Activated CD4-positive, alpha-beta memory T cell treated with anti-CD3 and anti-CD28 coated beads for 36 hours (primary cell): ENCODE measurements at places on chromosomes 2 and 18. TPM values are rescaled to one million over a fixed set of nuclear protein-coding genes. Genes with fewer than 3 reads are reported as not detected.
A peak's percentile ranks its signal among the peaks of the same experiment; 100 is the strongest.

KLHL41 gene
- total RNA-seq, result not detected

EFHD1 gene
- total RNA-seq, result 0.61 TPM

SERPINB4 gene
- total RNA-seq, result not detected

NEB gene
- 0.05 TPM for total RNA-seq

- peaks cover 17% of the 10 kb centered on the region for H3K36me3 ChIP-seq
- DNase-seq, result no peak
- no peaks in the 10 kb centered on the region for H3K27me3 ChIP-seq
- H3K27ac ChIP-seq, result no peak overlapping the region
Observed at GRCh38 chr2:44553456-44553855, 191.7 kb downstream of the CAMKMT start.

- no peak overlapping the region for H3K4me3 ChIP-seq
- no peaks in the 10 kb centered on the region for H3K36me3 ChIP-seq
- DNase-seq, result no peak
- H3K27me3 ChIP-seq, result peaks cover 2% of the 10 kb centered on the region
- H3K27ac ChIP-seq, result no peak overlapping the region
Observed at GRCh38 chr2:24176326-24176725, 1.5 kb downstream of the FAM228A start.

DNA sequence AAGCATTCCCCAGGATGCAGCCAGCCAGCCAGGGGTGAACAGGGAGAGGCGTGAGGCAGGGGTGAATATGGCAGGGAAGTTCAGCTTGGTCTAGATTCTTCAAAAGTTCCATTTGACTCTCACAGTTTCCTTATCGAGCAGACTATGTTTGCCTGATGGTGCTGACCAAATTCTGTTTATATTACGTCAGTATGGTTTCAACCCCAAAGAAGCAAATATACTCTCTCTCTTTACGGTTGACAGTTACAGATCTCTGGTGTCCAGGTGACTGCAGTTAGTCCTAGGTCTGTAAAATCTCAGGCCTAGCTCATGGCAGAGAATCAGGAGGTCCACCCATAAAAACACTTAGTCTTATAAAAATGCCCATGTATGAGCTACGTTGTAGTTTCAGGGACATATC is 38.3 kb upstream of the DNMT3A start:
- H3K4me1 ChIP-seq, result peaks cover 27% of the 10 kb centered on the region
- H3K27me3 ChIP-seq, result no peaks in the 10 kb centered on the region
- DNase-seq, result peak; percentile 8
- H3K4me3 ChIP-seq, result no peak overlapping the region
- peaks cover 12% of the 10 kb centered on the region for H3K36me3 ChIP-seq
- H3K27ac ChIP-seq, result no peak overlapping the region

DNA sequence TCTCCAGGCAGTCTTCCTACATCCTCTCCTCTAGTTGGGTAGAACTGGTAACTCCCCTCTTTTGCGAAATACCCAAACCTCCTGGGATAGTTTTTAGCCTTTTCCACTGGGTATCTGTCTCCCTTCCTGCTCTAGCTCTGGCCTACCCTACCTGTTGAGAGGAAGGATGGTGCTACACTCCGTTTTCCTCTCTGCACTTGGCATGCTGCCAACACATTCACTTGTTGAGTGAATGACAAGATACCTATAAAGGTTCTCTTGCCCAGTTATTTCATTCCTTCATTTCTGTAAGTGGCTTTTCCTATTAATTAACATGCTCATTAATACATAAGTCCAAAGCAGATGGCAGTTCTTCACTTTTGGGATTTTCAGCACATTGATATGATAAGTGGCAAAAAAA is 293.8 kb downstream of the CNTNAP5 start:
- H3K27ac ChIP-seq, result no peak overlapping the region
- DNase-seq, result no peak
- no peak overlapping the region for H3K4me3 ChIP-seq
- H3K27me3 ChIP-seq, result no peaks in the 10 kb centered on the region
- no peaks in the 10 kb centered on the region for H3K36me3 ChIP-seq
- no peaks in the 10 kb centered on the region for H3K4me1 ChIP-seq

GRCh38 chr2:201668402-201668910 is 25.2 kb upstream of the TMEM237 start:
- no peaks in the 10 kb centered on the region for H3K27me3 ChIP-seq
- no peaks in the 10 kb centered on the region for H3K4me1 ChIP-seq
- DNase-seq, result no peak
- H3K27ac ChIP-seq, result no peak overlapping the region
- H3K4me3 ChIP-seq, result no peak overlapping the region

DNA sequence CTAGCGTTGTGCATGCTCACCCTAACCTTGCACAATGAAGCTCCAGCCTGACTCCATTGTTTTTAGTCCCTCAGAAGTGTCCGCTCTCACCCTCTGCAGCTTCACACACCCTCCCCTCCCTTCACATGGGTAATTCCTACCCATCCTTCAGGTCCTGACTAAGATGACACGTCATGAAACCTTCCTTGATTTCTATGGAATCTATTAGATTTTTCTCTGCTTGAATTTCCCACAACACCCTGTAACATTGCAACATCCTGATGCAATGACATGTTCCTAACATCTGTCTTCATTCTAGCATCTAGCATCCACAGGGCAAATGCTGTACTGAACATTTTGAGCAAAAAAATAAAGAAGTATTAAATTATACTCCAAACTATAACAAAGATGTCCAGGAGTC is 77.0 kb upstream of the PID1 start:
- DNase-seq, result no peak
- H3K4me3 ChIP-seq, result no peak overlapping the region
- H3K36me3 ChIP-seq, result no peaks in the 10 kb centered on the region
- H3K4me1 ChIP-seq, result no peaks in the 10 kb centered on the region
- no peak overlapping the region for H3K27ac ChIP-seq

- peaks cover 13% of the 10 kb centered on the region for H3K27me3 ChIP-seq
- H3K27ac ChIP-seq, result no peak overlapping the region
- no peaks in the 10 kb centered on the region for H3K4me1 ChIP-seq
- DNase-seq, result no peak
- H3K36me3 ChIP-seq, result no peaks in the 10 kb centered on the region
Observed at GRCh38 chr2:38165698-38166097, 89.7 kb upstream of the CYP1B1 start.

DNA sequence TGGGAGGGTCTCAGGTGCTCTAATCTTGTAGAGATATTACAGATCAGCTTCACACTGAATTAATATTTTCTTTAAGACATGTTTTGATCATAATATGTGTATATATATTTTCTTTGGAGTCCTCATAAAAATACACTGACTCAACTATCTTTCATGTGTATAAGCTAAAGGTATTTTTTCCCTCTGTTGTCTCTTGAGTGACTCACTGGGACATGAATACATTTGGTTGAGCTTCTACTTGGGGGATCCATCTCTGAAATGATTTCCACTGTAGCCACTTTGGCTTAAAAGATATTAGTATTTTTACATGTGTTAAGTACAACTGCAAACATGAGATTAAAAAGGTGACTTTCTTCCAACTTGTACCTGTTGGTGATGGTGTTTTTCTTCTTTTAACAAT is 140.8 kb downstream of the TTN start:
- H3K4me1 ChIP-seq, result no peaks in the 10 kb centered on the region
- no peak for DNase-seq
- H3K27ac ChIP-seq, result no peak overlapping the region

- H3K4me3 ChIP-seq, result no peak overlapping the region
- H3K4me1 ChIP-seq, result peaks cover 29% of the 10 kb centered on the region
- H3K36me3 ChIP-seq, result no peaks in the 10 kb centered on the region
- no peak for DNase-seq
Observed at GRCh38 chr2:16625201-16625729, 40.4 kb downstream of the CYRIA start.
